Body of pancreas (tissue), 4 donors: ENCODE measurements at places on chromosomes 5 and 9.

DNA sequence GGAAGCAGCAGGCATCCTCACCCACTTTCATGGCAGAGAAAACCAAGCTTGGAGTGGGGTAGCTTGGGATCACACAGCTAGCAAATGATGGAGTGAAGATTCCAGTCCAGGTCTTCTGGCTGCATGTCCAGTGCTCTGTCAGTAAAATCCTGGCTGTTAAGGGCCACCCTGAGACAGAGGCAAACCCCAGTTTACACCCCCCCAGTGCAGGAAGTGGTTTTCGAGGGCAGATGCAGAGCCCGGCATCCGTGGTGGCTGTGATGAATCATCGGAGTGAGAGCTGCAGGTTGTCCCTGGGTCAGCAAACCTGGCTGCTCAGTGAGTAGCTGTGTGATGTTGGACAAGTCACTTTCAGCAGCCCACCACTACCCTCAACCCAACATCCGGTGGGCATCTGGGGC is 115.4 kb downstream of the RGS3 start:
- H3K27me3 ChIP-seq = no peaks in the 10 kb centered on the region
- H3K27ac ChIP-seq = peak overlapping the region; percentile 96
- H3K4me1 ChIP-seq = peaks cover 82% of the 10 kb centered on the region
- H3K4me3 ChIP-seq = no peak overlapping the region
- peak; percentile 80 for DNase-seq

GRCh38 chr5:136350343-136350742 is 15.0 kb downstream of the TRPC7 start:
- no peak overlapping the region for H3K4me3 ChIP-seq
- DNase-seq = no peak
- no peak overlapping the region for H3K27ac ChIP-seq
- no peaks in the 10 kb centered on the region for H3K36me3 ChIP-seq
- H3K27me3 ChIP-seq = no peaks in the 10 kb centered on the region
- no peaks in the 10 kb centered on the region for H3K4me1 ChIP-seq

- no peak overlapping the region for H3K4me3 ChIP-seq
- DNase-seq = no peak
- peaks cover 9% of the 10 kb centered on the region for H3K4me1 ChIP-seq
- no peaks in the 10 kb centered on the region for H3K27me3 ChIP-seq
- no peaks in the 10 kb centered on the region for H3K36me3 ChIP-seq
Observed at GRCh38 chr9:93155716-93156474, 21.8 kb upstream of the NINJ1 start.

- no peak for DNase-seq
- no peaks in the 10 kb centered on the region for H3K36me3 ChIP-seq
- no peaks in the 10 kb centered on the region for H3K27me3 ChIP-seq
Observed at GRCh38 chr5:14127587-14127986, 15.6 kb upstream of the TRIO start.
